Activated CD8-positive, alpha-beta memory T cell treated with anti-CD3 and anti-CD28 coated beads for 4 hours (primary cell): ENCODE measurements at places on chromosomes 13 and 19.

GRCh38 chr19:2070436-2070827 lies 19.4 kb upstream of the MKNK2 start:
- no peak for DNase-seq

DNA sequence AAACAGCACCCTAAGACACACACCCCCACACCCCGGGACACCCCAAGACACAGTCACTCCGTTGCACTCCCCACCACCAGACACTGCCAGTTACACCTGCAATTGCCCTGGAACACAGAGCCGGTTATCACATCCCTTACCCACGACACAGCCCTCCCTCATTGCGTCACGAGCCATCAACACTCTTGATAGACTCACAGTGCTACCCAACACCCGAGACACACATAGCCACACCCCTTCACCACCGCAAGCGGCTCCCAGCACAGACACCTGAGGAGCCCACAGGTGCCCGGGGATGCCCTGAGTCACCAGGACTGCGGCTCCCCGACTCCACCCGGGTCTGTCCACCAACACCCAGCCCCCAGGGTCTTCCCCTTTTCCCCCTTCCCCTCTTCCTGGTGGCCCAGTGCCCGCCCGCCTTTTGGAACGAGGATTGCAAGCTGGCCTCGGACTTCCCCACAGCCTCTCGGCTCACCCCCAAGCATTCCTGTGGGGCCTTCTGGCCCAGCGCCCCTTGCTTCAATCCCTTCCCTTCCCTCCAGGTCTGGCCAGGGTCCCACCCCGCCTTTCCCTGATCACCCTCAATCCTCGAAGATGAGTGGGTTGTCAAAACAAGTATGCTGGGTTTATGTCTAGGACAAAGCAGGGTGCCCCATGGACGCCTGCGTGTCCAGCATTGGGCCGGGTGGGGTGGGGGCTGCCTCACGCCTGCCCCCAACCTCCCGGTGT lies 1.7 kb upstream of the PTGER1 start:
- peak; percentile 27 for DNase-seq

DNA sequence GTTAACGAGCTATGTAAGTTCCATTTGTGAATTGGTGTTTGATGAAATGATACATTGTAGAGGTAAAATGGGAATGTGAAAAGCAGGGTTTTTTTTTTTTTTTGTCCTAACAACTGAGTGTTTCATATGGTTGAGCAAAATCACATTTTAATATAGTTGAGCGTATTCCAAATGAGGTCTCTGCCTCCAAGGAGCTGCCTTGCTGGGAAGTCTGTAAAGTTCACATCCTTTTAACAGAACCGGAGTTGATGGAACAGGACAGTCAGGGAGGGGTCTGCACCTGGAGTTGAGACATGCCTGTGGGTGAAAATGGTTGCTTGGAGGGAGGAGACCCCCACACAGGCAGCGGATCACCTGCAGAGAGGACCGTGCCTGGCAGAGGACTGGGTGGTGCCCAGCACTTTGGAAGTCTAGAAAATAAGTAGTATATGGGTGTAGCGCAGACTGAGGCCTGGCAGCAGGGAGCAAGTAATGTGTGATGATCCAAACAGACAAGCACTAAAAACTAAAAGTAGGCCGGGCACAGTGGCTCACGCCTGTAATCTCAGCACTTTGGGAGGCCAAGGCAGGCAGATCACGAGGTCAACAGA lies 75.2 kb upstream of the UBAC2 start:
- no peak for DNase-seq

- no peak for DNase-seq
Measured at GRCh38 chr13:105805892-105806627, 729.4 kb downstream of the EFNB2 start.

- DNase-seq, result no peak
Measured at GRCh38 chr13:111947026-111947810, 119.7 kb upstream of the SOX1 start.

GRCh38 chr13:109998684-109999533 lies 212.5 kb upstream of the IRS2 start:
- no peak for DNase-seq

DNA sequence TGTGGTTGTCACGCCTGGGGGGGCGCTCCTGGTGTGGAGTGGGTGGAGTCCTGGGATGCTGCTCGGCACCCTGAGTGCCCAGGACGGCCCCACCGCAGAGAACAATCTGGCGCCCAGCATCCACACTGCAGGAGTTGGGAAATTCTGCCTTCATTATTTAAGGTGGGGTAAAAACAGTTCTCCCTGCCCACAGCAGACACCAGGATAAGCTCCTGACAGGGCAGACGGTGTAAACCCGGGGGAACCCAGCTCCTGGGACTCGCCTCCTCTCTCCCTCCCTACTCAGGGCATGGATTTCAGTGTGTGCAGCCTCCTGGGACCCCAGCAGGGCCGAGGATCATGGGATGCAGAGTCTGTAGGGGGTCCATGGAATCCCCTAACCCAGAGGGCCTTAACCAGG lies 7.7 kb upstream of the WDR18 start:
- no peak for DNase-seq

DNA sequence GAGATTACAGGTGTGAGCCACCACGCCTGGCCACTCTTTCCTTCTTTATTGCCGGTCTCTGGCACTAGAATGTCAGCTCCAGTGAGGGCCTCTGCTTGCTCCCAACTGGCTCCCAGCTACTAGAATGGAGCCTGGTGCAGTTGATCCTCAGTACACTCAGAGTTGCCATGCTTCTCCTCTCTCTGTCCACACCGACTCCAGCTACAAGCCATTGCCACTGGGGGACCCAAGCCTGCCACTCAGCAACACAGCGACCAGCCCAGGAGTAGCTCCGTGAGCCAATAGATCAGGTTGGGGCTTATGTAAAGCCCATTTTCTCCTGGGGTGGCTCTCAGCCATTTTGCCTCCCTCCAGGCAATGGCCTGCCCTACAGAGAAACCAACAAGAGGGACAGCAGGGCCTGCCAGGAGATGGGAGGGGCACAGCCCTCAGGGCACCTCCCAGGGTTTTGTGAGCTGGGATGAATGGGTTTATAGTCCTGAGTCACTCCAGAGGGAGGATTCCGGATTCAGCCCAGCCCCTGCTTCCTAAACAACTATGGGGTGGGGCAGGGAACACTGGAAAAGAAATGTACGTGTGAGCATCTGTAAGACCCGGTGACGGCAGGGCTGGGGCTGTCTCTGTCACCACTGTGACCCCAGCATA lies 36.5 kb downstream of the OPA3 start:
- no peak for DNase-seq

- DNase-seq, result no peak
Measured at GRCh38 chr13:110400786-110401533, 93.9 kb downstream of the COL4A2 start.

GRCh38 chr19:5083547-5083965 lies 114.6 kb downstream of the KDM4B start:
- DNase-seq, result no peak

DNA sequence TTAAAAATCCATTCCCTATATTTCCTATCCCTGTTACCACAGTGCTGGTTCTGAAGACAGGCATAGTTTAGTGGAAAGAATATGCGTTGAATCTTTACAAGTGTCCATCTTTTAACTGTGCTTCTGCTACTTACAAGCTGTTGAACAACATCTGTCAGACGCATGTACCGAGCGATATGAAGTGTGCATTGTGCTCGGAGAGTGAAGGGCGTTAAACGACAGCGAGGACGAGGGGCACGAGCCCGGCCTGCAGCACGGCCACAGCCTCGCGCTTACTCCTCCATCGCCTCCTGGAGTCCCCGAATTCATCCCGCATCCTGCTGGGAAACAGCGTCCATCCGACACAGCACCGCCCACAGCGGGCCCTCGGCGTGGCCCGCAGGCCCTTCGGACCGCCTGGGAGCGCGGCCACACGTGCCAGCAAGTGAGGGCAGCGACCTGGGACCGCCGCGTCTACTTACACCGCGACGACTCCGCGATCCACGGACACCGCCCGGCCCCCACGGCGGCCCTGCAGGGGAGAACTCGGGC lies 514 bp downstream of the PCID2 start:
- DNase-seq, result no peak

- no peak for DNase-seq
Measured at GRCh38 chr13:78326633-78327032, 276.7 kb downstream of the POU4F1 start.

- DNase-seq, result no peak
Measured at GRCh38 chr13:53953183-53953582, 924.6 kb downstream of the OLFM4 start.

DNA sequence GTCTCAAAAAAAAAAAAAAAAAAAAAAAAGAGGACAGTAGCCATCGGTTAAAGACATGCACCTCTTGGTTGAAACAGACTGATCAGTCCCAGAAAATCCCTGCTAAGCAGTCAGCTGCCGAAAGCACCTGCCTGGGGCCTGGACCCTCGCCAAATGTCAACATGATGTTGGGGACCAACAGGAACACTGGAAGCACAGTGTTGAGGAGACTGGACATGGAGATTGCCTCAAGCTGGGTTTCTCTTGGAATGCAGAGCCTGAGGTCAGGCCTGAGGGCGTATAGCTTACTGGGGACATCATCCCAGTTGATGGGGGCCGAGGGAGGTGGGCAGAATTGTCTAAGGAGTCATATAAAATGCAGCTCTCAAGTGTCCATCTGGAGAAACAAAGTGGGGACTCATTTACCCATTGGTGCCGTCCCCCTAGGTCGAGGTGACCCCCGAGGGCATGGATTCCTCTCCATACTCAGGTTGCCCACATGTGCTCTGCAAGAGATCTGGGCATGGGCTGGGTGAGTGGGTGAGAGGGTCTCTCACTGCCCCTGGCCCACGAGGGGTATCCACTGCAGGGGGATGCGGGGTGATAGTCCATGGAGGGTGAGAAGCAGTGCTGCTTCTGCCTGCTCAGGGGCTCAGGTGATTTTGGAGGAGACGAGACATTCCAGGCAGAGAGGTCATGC lies 164.5 kb downstream of the URI1 start:
- no peak for DNase-seq

DNA sequence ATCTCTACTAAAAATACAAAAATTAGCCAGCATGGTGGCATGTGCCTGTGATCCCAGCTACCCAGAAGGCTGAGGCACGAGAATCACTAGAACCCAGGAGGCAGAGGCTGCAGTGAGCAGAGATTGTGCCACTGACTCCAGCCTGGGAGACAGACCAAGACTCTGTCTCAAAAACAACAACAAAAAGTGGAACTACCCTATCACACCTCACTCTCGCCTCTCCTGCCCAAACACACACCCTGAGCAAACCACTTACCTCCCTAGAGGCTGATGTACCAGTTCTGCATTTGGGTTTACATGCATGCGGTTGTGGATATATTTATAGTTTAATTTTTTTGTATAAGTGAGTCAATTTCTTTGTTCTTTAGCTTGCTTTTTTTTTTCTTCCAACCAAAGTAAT lies 7.7 kb upstream of the PTOV1 start:
- DNase-seq, result no peak

DNA sequence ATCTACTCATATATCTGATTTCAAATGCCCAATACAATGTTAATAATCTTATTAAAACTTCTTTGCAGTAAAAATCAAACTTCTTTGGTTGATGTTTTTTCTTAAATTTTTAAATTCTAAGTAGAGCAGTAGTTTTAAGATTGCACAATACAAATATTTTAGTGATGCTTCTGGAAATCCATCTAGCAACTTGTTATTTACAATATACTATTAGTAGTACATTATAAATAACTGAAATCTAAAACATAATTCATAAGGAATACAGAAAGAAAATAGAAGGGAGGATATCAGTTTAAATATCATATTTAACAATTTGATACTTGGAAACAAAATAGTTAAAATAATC lies 569.7 kb downstream of the PCDH9 start:
- DNase-seq, result no peak

DNA sequence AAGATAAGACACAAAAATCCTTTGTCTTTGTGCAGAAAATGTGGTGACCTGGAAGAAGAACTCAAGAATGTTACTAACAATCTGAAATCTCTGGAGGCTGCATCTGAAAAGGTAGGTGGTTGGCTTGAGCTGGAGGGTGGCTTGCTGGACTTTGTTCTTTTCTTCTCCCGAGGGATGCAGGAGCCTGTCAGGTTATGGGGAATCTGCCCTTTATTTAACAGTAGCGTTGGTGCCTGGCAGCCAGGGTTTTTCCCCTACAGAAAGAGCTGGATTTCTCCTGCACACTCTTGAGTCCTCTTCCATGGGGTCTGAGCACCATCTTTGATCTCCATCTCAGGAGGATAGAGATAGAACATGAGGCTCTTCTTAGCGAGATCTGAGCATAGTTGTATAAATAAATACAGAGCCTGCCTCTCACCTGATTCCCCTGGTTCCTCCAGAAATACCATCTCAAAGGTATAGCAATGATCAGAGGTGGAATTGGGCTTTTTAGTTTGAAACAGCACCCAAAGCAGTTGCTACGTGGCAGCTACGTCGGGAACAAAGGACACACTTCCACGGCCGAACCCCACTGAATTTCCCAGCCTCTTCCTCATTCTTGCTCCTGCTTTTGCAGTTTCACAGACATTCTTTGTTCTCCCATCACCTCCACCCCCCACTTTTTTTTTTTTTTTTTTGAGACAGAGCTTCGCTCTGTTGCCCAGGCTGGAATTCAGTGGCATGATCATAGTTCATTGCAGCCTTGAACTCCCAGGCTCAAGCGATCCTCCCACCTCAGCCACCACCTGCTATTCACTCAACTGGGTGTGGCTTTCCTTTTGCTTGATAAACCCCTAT lies 12.9 kb downstream of the TPM4 start:
- no peak for DNase-seq

- no peak for DNase-seq
Measured at GRCh38 chr19:50924586-50924985, 13.4 kb upstream of the KLK4 start.

DNA sequence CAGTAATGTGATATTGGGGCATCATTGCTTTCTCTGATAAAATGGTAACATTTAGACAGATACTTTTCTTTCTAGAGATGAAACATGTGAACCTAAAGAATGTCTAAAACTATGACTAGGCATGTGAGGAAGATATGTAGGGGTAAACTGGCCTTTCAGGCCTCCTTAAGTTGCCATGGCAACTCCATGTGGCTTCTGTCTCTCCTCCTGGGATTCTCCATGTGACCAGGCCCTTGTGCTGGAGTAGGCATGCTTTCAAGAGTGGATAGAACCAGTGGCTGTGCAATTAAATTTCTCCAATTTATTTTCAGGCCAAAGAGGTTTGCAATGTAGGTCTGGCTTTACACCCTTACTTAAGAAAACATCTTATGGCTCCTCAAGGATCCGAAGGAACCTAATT lies 130.8 kb downstream of the OLFM4 start:
- DNase-seq, result no peak

DNA sequence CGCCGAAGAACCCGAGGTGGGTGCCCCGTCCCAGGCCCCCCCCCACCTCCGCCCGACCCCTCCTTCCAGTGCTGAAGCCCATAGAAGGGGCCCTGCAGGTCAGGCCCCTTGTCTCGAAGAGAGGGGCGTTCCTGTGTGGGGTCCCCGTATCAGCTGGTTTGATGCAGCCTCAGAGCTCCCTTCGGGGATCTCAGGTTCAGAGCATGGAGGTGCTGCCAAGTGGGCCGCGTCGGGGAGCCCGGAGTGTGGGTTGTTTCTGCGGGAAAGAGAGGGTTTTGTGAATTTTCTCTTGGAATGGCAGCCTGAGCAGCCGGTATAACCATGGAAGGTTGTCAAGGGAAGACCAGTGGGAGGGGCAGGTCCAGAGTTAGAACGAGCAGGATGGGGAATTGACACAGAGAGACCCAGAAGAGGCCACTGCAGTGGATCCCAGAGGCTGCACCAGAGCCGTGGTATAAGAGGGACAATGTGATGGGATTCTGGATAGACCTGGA lies 384 bp downstream of the TRAPPC2B start:
- DNase-seq, result no peak
